ENCODE measurements at places on chromosomes 1 and 21.

DNA sequence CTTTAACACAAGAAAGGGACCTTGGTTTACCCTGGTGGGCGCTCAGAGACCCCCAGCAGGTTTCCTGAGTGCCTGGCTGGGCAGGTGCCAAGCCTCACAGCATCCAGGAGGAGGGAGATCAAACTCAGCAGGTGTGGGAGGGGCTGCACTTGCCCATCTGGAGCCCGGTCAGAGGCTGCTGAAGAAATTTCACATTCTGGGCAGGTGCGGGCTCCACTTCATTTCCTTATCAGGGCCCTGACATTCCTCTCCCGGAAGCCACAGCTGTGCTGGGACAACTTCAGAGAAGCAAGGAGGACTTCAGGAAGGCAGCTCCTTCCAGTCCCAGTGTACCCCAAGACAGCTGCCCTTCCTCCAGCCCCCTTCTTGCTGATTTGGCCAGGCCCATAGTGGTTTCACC is 82.9 kb downstream of the ITPKB start:
- no peak for DNase-seq

GRCh38 chr21:39184050-39184980 is 1.1 kb upstream of the PSMG1 start:
- DNase-seq = peak; percentile 35

GRCh38 chr21:29777160-29777559 is 162.6 kb downstream of the GRIK1 start:
- no peak for DNase-seq

DNA sequence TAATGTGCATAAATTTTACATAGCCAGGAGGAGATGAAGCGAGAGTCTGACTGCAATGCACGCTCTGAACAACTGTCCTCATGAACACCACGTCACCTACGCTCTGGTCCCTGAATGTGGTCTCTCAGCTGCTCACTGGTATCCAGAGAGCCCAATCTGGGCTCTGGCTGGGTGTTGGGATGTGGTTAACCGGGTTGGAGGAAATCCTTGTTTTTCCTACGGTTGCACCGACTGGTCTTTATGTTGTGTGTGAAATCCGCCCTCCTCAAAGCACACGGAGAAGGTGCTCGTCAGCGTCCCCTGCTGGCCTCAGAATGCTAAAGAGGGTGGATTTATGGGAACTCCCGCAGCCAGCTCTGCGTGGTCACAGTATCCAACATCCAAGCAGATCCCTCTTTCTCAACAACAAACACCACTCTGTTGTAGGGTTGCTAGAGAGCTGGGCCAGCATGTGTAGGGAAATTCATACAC is 51.8 kb upstream of the FAM89A start:
- peak; percentile 44 for DNase-seq

GRCh38 chr21:37704751-37705150 is 211.5 kb downstream of the KCNJ6 start:
- DNase-seq = no peak

DNA sequence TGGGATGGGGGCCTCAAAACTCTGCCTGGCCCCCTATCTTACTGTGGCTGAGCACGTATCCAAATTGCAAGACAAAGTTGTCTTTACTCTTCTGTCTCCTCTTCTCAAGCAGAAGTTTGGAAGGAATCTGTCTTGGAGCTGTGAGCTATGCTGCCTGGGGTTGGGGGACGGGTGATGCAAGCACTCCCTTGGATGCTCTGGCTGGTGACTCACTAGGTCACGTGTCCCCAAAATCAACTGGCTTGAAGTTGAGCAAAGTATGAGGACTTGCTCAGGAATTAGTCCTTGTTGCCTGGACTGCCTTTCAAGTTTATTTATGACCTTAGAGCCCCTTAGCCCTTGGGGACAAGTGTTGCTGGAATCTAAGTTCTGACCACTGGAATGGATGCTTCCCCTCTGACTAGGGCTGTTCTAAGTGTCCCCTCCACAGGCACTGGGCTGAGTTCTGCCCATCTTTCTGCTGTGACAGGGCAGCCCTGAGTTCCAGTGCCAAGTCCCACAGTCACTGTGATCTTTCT is 269.5 kb downstream of the HHAT start:
- DNase-seq = no peak

GRCh38 chr21:31772674-31773555 is 41.0 kb upstream of the SCAF4 start:
- DNase-seq = peak; percentile 71

GRCh38 chr1:215958841-215959240 is 391.7 kb downstream of the KCTD3 start:
- no peak for DNase-seq

GRCh38 chr1:10785728-10786638 is 10.5 kb downstream of the CASZ1 start:
- DNase-seq = no peak

Measured in GM12865 (cell line).